ENCODE measurements at places on chromosomes 12 and 14.

GRCh38 chr14:99575043-99576023 lies 28.7 kb downstream of the CCDC85C start:
- peak; percentile 2 for DNase-seq

DNA sequence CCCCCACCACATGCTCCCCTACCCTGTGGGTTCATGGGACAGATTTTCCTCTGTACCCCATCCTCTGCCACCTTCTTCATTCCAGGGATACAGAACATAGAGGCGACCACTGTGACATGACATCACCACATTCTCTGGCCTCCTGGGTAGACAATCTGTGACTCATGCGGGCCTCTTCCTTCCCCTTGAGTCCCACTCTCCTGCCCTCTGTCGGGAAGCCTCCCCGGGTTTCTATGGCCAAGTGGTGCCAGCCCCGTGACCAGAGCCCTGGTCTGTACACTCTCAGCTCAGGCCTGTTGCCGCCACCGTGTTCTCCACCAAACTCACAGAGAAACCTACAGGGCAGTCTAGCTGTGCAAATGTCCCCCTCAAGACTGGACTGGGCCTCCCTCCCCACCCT lies 8.0 kb downstream of the CLMN start:
- no peak for DNase-seq

- no peak for DNase-seq
Measured at GRCh38 chr14:100893228-100893601, 10.3 kb downstream of the RTL1 start.

- no peak for DNase-seq
Measured at GRCh38 chr14:32383364-32384009, 54.4 kb downstream of the AKAP6 start.

DNA sequence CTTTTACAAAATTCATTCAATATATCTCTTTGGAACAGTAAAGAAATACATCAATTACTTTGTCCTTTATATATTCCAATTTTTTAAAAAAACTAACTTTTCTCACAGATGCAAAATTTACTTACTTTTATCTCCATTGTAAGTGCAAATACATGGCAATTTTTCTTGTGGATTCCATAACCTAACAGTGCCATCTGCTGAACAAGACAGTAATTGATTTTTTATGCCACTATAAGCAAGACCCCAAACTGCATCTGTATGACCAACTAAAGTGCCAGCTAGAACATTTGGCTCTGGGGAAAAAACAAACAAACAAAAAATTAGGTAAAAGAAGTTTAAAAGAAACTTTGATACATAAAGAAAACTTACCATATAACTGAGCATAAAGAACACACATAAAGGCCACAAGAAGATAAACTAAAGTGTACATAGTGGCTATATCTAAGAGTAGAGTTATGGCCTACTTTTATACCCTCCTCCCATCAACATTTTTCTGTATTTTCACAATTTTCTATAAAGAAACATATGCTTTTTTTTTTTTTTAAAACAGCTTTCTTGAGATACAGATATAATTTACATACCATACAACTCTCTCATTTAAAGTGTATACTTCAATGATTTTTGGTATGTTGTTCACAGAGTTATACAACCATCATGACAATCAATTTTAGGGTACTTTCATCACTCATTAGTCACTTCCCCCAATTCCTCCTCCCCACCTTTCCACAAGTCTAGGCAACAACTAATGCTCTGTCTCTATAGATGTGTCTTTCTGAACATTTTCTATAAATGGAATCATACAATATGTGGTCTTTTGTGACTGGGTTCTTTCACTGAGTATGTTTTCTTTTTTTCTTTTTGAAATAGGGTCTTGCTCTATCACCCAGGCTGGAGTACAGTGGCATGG lies 32.6 kb downstream of the COCH start:
- DNase-seq: peak; percentile 19

DNA sequence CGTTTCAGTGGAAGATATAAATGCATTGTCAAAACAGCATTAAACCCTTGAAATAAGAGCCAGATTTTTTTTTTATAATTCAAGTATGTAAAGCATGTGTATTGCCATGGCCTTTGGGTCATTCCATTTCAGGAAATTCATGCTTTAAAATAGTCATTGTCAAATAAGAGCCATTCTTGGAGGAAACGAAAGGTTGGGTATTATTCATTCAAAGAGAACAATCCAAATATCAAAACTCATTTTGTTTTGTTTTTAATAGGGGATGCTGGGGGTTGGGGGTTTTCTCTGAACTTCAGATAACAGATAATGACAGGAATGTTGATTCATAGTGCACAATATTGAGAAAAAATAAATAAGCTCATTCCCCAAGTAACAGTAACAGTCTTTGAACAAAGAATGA lies 174.4 kb upstream of the NUDT4 start:
- DNase-seq: no peak

DNA sequence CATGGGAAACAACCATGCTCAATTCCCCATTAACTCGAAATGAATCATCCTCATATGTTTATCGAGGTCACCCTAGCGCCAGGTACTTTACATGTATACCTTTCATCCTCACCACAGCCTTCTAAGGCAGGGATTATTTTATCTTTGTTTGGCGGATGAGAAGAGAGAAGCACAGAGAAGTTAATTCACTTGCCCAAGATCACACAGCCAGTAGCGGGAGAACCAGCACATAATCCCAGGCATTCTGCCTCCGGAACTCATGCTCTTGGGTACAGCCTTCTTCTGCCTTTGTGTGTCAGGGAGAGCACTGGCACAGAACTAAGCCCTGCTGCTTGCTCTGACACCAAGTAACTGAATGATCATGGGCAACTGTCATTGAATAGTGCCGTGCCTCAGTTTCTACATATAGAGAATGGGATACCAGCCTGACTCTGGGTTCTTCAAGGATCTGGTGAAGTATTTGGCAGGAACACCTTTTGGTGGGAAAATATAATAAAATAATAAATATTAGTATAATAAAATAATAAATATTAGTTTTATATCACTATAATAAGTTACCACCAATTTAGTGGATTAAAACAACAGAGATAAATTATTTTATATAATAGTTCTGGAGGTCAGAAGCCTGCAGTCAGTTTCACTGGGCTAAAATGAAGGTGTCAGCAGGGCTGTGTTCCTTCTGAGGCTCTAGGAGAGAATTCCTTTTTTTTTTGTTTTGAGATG lies 220.9 kb downstream of the AACS start:
- no peak for DNase-seq

DNA sequence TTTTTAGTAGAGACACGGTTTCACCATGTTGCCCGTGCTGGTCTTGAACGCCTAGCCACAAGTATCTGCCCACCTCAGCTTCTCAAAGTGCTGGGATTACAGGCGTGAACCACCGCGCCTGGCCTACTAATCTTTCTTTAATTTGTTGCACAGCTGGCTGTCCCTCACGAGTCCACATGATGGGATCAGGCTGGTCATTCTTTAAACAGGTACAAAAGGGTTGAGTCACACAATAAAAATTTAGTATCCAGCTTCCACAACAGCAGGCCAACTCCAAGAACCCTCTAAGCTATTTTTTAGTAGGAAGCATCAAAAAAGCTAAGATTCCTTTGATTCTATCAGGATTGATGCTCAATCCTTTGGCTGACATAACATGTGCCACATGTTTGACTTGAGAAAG lies 17.8 kb downstream of the SINHCAF start:
- DNase-seq: no peak

DNA sequence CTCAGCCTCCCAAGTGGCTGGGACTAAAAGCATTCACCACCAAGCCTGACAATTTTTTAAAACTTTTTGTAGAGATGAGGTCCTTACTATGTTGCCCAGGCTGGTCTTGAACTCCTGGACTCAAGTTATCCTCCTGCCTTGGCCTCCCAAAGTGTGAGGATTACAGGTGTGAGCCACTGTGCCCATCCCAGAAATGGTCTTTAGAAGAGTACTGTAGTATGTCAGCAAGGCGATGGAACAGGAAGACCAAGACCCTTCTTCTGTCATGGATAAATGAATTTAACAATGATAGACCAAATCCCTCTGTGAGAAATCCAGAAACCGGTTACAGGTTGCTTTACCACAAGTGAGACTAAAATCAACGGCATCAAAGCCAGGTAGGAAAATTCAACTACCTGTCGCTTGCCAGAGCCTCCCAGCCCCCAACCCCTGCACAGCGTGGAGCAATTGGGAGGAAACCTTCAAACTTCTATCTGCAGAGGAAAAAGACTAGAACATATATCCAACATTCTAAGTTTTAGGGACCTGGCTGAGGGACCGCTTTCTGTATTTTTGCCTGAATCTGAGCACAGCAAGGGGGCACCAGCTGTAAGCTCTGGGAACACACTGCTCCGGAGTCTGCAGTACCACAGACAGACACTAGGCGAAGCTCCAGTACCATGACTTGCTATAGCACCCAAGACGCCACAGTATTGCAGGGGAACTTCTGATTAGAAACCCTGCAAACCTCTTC lies 51.3 kb downstream of the CPSF6 start:
- DNase-seq: peak; percentile 86

DNA sequence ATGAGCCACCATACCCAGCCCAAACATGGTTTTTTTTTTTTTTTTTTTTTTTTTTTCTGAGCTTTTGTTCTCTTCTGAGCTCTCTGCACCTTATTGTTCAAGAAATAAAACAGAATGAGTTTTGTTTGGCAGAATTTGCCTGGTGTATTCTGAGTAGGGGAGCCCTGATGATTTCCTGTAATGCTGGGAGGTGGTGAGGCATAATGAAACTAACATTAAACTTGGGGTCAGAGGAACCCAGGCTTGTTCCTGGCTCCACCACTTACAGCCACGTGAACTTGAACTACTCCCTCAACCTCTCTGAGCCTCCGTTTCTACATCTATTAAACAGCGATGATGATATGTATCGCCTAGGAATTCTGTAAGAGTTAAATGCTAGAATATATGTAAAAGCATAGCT lies 276.3 kb upstream of the CRY1 start:
- peak; percentile 61 for DNase-seq

GRCh38 chr14:101948666-101949216 lies 15.6 kb upstream of the DYNC1H1 start:
- no peak for DNase-seq

DNA sequence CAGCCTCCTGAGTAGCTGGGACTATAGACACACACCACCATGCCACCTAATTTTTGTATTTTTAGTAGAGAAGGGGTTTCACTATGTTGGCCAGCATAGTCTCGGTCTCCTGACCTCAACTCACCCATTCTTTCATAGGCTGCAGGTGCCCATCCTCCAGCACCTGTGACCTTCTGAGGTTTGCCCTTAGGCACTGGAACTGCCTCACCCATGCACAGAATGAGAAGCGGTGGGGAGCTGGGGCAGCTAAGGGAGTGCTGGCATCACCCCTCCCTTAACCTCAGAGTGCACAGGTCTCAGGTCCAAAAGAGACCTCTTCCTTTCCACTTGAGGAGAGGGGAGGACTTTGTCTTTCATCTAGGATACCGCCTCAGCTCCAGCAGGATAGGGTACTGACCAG lies 177.4 kb upstream of the CCDC198 start:
- no peak for DNase-seq

DNA sequence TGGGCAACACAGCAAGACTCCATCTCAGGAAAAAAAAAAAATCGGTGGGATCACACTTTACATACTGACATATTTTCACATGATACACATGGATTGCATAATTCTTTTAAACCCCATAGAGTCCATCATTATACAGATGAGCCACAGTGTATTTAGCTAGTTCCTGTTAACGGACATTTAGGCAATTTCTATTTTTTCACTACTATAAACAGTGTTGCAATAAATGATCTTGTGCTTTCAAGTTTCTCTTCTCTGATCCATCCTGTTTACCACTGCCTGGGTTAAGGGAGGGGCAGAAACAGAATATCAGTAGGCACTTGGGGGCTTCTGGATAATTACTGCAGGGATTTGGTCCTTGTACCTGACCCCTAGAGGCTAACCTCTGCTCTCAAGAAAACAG lies 43.4 kb upstream of the SPTLC2 start:
- no peak for DNase-seq

- no peak for DNase-seq
Measured at GRCh38 chr12:62930546-62931425, 4.2 kb downstream of the PPM1H start.

DNA sequence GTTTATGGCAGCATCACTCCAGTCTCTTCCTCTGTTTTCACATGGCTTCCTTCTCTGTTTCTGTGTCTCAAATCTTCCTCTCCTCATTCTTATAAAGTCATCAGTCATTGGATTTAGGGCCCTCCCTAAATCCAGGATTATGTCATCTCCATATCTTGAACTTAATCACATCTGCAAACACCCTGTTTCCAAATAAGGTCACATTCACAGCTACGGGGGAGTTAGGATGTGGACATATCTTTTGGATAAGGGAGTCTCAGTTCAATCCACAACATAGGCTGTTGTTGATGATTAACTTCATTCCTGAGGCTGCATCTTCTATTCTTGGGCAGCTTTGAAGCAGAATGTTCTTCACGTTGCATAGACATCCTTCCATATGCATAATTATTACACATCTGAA lies 40.3 kb upstream of the NTF3 start:
- DNase-seq: no peak

DNA sequence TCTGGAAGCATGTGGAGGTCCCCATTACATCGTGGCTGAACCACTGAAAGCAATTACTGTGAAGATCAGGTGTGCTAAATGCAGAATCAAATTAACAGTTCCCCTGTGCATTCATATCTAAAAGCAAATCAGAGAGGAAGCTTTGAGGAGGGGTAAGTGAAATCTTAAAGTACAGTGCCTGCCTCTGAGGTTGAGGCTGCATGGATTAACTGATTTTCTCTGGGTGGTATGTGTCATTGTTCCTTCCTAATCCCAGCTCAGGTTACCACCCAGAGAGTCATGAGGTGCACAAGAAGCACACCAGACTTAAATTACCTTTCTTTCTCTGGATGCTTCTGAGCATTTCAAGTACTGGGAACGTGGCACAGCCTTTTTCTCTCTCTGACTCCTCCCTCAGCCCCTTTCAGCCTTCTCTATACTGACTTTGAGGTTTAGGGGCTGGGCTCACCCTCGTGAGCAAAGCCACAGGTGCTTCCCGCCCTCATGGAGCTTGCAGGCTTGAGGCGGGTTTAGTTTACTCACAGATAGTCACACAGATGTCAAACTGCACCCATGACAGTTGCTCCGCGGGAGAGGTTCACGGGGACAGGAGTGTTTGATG lies 237.6 kb upstream of the CRY1 start:
- DNase-seq: no peak

- no peak for DNase-seq
Measured at GRCh38 chr12:112664569-112664968, 127.0 kb upstream of the RPH3A start.

DNA sequence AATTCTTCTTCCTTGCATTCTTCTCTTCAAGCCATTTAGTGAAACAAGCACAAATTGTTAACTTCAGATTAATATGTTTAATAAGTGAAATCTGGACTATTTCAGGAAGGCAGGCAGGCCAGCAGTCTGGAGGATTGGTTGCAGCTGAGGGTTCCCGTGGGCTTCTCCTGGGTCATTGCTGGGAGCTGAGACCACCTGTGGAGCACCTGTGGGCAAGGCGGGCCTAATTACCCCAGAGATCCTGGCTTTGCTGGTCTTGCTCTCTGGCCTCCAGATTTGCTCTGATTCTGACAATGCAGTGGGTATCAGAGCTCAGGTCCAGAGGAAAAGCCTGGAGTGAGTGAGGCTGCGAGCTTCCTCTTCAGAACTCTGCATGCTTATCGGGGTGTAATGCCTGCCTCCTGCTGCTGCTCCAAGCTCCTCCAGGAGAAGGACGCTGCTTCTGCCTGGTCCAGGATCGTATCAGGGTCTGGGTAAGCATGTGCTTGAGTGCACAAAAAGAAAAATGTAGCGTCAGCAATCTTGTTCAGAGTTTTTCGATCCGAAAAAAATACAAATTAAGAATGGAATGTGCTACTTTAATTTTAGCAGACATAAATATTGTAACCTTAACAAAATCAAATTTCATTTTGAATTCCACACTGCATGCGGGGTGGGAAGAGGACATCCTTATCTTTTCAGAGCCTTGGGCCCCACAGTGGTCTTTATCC lies 93.8 kb downstream of the TMEM30B start:
- DNase-seq: no peak

GRCh38 chr14:45906257-45906656 lies 653.3 kb upstream of the MIS18BP1 start:
- DNase-seq: no peak
